ENCODE measurements at places on chromosomes 11 and 22.

- DNase-seq = no peak
Observed at GRCh38 chr11:33379947-33380346, 122.8 kb downstream of the HIPK3 start.

- DNase-seq = no peak
Observed at GRCh38 chr22:26162926-26163325, 6.3 kb upstream of the SEZ6L start.

GRCh38 chr22:19628038-19628776 is 86.1 kb upstream of the SEPTIN5 start:
- no peak for DNase-seq

- peak; percentile 51 for DNase-seq
Observed at GRCh38 chr11:124302347-124303125, 11.2 kb downstream of the OR8D1 start.

DNA sequence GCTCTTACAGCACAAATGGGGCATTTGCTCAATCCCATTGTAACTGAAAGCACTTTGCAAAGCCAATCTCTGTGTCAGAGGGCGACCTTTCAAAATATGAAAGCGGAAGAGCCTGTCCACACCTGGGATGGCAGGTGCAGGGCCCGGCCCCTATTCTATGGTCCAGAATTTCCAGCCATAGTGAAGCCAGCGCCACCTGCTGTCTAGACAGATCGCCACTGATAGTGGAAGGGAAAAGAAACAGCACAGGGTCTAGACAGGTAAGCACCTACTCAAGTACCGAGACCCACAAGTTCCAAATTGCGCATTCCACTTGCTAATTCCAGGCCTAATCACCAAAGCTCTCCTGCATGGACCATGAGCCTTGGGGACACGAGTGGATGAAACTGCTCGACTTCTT is 141.4 kb downstream of the NTM start:
- DNase-seq = peak; percentile 28

- DNase-seq = no peak
Observed at GRCh38 chr11:41988951-41989572, 529.6 kb upstream of the LRRC4C start.

- DNase-seq = no peak
Observed at GRCh38 chr11:33237039-33237597, 20.1 kb upstream of the HIPK3 start.

DNA sequence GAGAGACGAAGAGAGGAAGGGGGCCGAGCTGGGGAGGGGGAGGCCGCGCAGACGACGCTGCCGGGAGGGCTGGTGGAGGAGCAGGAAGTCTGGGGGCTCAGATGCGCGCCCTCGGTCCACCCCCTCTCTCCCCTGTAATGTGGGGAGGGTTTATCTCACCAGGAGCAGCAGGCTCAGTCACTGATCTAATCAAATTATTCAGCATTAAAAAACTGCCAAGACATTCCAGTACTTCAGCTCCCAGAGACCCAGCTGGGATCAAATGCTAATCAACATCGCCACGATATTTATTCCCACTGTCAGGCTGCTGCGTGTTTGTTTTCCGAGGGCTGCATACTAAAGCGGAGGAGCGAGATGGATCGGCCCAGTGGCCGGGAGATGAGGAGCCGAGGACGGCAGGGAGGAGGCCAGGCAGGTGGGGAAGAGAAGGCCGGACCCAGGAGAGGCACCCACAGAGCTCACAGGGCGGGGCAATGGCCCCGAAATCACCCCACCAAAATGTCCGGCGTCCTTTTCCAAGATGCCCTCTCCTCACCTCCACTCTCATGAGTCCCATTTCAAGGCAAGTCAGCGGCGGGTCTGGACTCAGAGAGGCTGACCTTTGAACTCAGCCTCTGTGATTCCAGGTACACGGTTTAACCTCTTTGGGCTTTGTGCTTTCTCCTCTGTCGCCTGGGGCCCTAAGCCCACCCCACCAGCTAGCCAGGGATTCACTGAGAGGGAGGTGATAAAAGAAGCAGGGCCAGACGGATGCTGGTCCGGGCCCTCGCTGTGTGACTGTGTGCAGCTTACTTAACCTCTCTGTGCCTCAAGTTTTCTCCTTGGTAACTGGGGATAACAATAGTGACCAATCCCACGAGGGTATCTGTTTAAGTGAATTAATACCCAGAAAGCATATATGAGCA is 502.1 kb downstream of the MN1 start:
- no peak for DNase-seq

GRCh38 chr11:94862926-94863880 is 95.0 kb downstream of the AMOTL1 start:
- no peak for DNase-seq

DNA sequence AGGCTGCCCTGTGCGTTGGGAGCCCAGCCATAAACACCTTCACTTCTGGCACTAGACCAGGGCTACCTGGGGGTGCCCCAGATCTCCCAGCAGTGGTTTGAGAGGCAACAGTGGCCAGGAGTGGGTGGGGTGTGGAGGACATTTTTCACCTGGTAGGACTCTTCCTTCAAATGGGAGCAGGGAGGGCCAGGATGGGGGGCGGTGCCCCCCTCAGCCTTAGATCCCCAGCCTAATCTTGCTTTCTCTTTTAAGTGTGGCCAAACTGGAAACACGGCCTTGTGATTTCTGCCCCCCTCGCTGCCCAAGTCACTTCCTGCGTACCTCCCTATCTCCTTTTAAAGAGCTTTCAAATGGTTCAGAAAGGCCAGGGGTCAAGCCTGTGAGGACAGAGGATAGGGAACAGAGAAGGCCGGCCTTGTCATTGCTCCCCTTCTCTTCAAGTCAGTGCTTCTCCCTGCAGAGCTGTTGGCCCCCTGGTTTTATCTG is 800 bp downstream of the KCNJ5 start:
- DNase-seq = no peak

DNA sequence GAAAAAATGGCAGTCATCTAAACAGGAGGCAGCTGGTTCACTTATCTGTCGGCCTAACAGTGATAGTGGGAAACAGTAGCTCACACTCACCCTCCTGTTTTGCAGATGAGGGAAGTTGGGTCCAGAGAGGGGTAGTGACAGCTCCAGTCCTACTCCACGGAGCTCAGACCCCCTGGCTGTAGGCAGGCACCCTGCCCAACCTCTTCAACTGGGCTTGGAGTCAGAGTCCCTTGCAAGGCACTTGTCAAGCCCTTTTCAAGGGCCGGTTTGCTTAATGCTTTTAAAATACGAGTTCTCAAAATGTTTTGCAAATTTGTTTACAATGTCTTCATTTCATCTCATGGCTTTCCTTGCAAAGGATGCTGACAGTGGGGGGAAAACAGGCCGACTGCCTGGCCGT is 75.1 kb downstream of the BMAL1 start:
- DNase-seq = no peak

DNA sequence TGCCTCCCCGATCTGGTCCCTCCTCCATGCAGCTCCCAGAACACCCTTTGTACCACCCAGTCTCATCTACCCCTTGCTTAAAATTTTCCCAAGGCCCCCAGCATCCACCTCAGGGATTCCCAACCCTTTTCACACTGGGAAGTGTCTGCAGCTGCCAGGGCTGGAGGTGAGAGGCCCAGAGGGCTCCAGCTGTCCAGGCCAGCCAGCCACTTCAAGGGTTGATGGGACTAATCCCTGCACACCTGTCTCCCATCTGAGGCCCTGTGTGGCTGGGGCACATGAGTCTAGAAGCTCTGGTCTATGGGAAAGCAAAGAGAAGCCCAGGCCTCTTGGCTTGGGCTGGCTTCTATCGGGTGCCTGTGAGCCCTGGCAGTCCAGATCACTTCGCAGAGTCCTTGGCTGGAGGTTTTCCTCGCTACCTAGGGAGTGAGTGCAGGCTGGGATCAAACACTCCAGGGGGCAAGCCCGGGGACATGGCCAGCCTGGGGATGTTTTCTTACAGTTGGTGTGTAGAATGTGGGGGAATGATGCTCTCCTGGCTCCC is 41.1 kb upstream of the TPBGL start:
- DNase-seq = no peak

Measured in ELR (cell line).